KBM-7 (cell line): ENCODE measurements at places on chromosomes 3 and 15.
A peak's percentile ranks its signal among the peaks of the same experiment; 100 is the strongest.

DNA sequence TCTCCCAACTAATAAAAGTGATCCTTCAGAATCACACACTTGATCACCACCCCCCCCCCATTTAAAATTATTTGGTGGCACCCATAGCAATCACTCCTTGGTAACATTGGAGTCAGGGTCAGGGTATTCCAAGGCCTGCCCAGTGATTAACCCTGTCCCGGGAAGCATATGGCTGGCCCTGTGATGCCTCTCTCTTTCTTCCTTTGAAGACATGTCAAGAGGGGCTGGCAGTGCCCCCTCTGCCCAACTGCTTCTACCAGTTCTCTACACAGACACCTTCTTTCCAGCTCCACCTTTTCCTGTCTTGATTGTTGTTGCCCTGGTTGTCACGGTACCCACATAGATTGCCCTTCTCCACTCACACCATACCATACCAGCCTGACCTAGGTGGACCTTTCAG lies 30.9 kb upstream of the MANF start:
- no peak for DNase-seq

- no peak for DNase-seq
These were observed 42.3 kb upstream of the FXR1 start for GRCh38 chr3:180870008-180870699.

DNA sequence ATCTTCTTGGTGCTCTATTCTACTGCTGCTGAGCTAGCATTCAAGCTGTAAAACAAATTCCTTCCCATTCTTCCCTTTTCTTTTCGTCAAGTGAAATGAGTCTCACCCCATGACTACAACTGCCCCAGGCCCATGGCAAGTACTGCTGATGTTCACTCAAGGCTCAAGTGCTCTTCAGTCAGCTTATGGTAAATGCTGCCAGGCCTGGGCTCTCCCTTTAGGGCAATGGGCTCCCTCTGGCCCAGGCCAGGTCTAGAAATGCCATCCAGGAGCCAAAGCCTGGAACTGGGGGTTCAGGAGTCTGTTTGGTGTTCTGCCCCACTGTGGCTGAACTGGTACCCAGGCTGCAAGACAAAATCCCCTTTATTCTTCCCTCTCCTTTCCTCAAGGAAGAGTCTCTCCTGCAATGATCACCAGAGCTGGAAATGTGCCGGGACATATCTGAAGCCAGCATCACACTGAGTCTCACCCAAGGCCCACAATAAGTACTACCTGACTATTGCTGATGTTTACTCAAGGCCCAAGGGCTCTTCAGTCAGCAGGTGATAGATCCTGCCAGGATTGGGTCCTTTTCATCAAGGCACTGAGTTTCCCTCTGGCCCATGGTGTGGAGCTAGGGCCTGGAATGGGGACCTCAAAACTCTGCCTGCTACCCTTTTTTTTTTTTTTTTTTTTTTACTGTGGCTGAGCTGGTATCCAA lies 205.0 kb upstream of the STAC start:
- no peak for DNase-seq

DNA sequence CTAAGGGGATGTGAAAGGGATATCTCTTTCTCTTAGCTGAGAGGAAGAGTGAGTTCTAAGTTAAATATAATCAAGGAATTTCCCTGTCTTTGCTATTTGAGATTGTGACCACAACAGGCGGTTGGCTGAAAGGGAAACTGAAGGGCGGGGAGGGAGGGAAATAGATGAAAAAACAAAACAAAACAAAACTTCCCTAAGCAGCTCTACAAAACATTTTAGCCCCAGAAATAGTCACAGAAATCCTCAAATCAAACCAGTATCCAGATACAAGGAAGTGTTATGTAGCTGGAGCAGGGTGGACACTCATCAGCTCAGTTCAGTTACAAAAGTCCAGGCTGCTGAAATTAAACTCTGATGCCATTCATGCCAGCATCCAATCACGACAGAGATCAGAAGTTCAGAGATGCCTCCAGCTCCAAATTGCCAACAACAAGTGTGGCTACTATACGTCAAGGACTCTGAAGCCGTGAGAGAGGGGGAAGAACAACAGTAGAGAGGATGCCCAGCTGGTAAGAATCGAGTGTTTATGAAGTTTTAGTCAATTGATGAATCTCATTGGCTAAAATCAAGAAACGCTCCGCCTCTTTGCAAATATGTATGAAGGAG lies 319 bp upstream of the TP63 start:
- no peak for DNase-seq

- no peak for DNase-seq
These were observed 37.7 kb upstream of the NAALADL2 start for GRCh38 chr3:174821477-174821876.

GRCh38 chr3:186121968-186122367 lies 13.1 kb upstream of the ETV5 start:
- no peak for DNase-seq

DNA sequence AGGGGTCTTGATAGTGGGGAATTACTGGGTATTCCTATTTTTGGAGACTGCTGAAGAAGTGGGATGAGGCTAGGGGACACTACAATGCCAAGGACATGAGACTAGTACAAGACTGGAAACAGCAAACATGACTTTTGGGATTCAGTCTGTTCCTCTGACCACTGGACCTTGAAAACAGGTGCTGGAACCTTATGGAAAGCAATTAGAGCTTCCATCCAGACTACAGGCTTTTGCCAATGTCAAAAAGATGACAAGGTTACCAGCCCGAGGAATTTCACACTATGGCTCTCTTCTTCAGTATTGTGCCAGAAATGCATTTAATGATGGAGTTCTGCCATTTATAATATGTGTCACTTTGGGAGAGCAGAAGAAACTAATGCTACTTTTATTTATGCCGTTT lies 282.6 kb downstream of the GAP43 start:
- no peak for DNase-seq

- DNase-seq, result no peak
These were observed 140.9 kb upstream of the MRPS22 start for GRCh38 chr3:139202959-139203349.

GRCh38 chr3:148896062-148896461 lies 31.0 kb downstream of the CPA3 start:
- no peak for DNase-seq

DNA sequence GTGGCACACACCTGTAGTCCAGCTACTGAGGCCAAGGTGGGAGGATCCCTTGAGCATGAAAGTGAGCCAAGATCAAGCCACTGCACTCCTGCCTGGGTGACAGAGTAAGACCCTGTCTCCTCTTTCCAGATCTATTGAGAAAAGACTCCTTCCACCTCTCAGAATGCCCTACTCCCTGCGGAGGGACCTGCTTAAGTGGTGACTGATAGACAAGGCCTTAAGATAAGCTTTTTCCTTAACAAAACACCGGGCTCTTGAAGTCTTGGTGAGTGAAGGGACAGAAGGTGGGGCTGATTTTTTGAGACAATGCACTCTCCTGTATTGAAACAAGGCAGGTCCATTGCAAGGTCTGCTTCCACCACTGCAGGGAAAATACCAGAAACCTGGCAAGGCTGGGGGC lies 338.4 kb upstream of the FRG2C start:
- DNase-seq, result no peak

DNA sequence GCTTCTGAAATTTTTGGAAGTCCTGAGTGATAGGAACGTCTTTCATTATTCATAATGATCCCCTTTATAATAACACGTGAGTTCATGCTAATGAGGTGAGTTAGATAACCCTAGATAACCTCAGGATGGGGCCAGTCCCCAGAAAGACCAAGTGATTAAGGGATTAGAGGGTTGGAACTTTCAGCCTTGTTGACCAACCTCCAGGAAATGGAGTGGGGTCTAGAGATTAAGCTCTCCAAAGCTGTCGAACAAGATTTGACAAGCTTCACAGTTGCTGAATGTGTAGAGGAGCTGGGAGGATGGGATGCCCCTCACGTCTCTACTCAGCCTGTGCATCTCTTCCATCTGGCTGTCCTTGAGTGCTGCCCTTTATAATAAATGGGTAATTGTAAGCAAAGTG lies 107.1 kb downstream of the ZMAT3 start:
- no peak for DNase-seq

DNA sequence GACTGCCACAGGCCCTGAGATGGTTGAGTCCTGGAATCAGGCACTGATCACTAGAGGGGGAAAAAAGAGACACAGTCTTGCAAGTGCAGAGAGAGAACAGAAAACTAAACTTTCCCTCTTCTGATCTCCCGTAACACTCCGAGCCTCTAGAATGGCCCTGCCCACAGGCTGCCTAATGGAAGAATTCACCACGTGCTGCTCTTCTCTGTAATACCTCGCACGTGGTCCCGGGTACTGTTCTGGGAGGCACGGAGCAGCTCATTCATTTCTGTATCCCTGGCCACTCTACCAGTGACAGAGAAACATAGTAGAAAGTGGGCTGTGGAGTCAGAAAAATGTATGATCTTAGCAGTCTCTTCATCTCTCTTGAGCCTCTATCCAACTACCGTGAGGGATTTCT lies 30.4 kb downstream of the VGLL4 start:
- DNase-seq, result no peak

GRCh38 chr3:115922681-115923347 lies 299.5 kb downstream of the GAP43 start:
- DNase-seq, result peak; percentile 38

DNA sequence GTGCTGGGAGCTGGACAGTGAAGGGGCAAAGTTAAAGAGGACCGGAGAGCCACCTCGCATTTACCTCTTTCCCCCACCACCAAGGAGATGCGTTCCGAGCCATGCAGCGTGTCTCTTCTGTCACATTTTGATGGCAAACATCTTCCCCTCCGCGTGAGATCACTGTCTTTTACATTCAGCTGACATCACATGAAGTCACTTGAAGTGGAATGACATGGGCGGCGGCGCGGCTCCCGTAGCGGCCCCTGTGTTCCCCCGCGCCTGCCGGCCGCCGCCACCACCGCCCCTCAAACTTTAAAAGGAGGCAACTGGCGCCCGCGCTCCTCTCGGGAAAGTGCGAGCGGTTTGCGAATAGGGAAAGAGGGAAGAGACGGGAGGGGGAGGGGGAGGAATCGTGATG lies at the start of gene FEZF2:
TSS of gene FEZF2 (minus strand) at position 336 of the 400 bp plus-strand sequence. CDS start 682 bp downstream, outside the sequence.
- DNase-seq, result no peak

DNA sequence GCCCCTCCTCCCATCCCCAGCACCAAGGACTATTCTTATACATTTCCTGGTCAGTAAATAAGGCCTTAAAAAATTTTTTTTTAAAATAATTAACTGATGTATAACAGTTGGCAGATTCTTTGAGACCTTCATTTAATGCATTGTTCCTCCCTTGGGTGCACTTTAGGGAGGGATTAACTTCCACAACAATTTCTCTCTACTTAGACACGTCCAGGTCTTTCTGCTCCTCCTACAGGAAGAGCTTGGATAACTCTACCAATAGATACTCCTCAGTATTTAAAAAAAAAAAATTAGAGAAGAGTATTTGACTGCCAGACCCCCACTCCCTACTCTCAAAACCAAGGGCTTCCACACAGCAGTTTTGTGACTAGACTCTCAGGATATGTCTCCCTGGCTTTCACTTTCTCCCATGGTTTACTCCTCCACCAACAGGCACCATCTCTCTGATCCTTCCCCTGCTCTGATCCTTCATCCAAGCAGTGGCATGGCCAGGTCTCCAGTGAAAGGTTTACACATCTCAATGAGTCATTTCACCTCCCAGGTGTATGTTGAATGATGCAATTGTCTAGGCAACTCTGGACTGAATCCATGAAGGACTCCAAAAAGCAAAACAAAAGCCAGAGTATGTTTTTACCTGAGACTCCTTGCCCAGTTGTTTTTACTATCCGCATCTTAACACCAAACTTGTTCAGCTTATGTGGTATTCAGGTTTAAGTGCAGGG lies 7.4 kb downstream of the ZIC4 start:
- DNase-seq, result no peak

GRCh38 chr3:6041894-6042293 lies 819.0 kb upstream of the GRM7 start:
- no peak for DNase-seq

- no peak for DNase-seq
These were observed 7.5 kb upstream of the ALCAM start for GRCh38 chr3:105359098-105359762.

GRCh38 chr3:188294823-188295487 lies 141.0 kb downstream of the LPP start:
- no peak for DNase-seq

DNA sequence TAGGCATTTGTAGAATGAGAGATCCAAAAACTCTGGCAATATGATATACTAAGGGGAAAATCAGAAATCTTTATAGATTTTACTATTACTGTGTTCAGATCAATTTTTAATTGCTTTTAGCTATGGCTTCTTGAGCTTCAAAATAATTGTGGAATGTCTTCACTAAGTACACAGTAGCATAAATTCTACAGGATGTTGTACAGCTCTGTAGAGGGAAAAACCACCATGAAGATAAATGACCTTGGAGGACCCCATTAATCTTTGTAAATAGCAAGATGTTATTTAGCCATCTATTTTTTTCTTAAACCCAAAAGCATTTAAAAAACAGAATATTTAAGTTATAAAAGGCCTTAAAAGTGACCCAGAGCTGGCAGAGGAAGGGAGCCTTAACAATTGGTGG lies 43.9 kb upstream of the FNDC3B start:
- no peak for DNase-seq

GRCh38 chr3:87161417-87161816 lies 65.7 kb upstream of the CHMP2B start:
- DNase-seq, result no peak

- no peak for DNase-seq
These were observed 155.7 kb downstream of the KLF13 start for GRCh38 chr15:31482122-31482922.

- no peak for DNase-seq
These were observed 51.5 kb downstream of the IGF1R start for GRCh38 chr15:98699591-98700424.

DNA sequence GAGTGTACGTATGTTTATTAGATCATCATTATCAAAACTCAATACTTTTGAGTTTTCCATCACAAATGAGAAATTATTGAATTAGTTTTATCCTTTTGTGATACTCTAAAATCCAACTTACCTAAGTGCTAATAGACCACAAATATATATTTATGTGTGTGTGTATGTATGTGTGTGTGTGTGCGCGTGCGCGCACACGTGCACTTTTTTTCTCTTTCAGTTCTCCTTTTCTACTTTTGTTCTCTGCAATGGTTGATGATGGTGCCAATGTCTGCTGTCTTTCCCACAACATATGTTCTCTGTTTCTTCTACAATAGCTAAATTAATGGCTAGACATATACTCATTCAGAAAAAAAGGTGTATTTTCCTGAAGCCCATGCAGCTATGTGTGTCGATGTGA lies 571.6 kb upstream of the ARPP21 start:
- no peak for DNase-seq

- DNase-seq, result no peak
These were observed 253.9 kb upstream of the LRRN1 start for GRCh38 chr3:3545360-3545759.

- DNase-seq, result no peak
These were observed 4.8 kb upstream of the PLXNB1 start for GRCh38 chr3:48434591-48435222.

DNA sequence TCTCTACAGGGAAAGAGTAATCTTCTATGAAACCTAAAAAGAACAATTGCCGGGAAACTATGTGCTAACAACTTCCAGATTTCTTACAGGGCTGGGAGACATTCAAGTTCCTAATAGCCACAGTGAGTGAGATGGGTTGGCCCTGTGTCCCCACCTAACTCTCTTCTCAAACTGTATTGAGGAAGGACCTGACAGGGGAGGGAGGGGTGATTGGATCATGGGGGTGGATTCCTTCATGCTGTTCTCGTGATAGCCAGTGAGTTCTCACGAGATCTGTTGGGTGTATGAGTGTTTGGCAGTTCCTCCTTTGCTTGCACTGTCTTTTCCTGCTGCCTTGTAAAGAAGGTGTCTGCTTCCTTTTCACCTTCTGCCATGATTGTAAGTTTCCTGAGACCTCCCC lies 958.7 kb downstream of the AGBL1 start:
- peak; percentile 25 for DNase-seq
